ENCODE measurements at places on chromosomes 4 and X. TPM values are rescaled to one million over a fixed set of nuclear protein-coding genes. Genes with fewer than 3 reads are reported as not detected.
A peak's percentile ranks its signal among the peaks of the same experiment; 100 is the strongest.

DNA sequence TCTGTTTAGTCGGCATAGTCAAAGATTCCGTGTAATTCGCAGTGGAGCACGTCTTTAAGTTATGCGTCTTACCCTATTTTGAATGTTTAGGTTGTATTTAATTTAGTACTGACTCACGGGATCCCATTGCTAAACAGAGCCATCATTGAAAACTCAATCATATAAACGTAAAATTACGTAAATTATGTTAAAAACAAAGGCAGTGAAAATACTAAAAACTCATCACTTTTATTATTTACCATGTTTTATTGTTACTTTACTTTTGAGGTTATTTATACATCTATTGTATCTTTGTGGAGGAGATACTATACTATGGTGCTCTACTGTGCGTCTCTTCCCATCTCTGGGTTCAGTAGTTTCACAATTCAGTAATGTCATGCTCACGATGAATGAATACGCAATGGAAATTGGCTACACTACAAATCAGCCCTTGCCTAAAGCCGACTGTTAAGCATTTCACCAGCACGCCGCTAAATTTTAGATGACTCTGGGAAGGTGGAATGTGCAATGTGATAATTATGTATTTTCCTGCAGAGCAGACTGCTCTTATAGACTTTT, 944 bp downstream of the FUNDC2 start:
- no peaks in the 10 kb centered on the region for H3K27me3 ChIP-seq
- no peaks in the 10 kb centered on the region for H3K36me3 ChIP-seq
- DNase-seq: peak; percentile 31
- H3K4me3 ChIP-seq: peak overlapping the region; percentile 90

The SMR3B gene
- not detected for total RNA-seq

The MSX1 gene
- not detected for total RNA-seq

GRCh38 chr4:81471298-81471587, 464 bp downstream of the RASGEF1B start:
- peak overlapping the region; percentile 96 for H3K4me3 ChIP-seq
- H3K4me1 ChIP-seq: peaks cover 13% of the 10 kb centered on the region
- no peaks in the 10 kb centered on the region for H3K27me3 ChIP-seq
- peak overlapping the region; percentile 96 for H3K27ac ChIP-seq
- H3K36me3 ChIP-seq: peaks cover 6% of the 10 kb centered on the region

GRCh38 chrX:45633419-45633818, 432.7 kb upstream of the DIPK2B start:
- H3K4me3 ChIP-seq: no peak overlapping the region
- H3K4me1 ChIP-seq: no peaks in the 10 kb centered on the region
- H3K27ac ChIP-seq: no peak overlapping the region
- DNase-seq: no peak

DNA sequence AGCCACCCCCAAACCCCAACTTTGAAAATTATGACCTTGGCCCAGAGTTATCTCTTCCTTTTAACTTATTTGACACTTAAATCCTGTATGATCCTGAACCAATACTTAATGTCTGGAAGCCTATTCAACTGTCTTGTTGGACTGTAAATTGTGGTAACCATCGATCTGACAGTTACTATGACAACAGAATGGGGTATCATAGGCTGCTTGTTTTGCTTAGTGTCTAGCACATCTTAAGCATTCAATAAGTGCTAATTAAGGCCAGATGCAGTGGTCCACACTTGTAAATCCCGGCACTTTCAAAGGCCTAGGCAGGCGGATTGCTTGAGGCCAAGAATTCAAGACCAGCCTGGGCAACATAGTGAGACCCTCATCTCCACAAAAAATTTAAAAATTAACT, 175.0 kb downstream of the APBB2 start:
- DNase-seq: no peak
- H3K36me3 ChIP-seq: no peaks in the 10 kb centered on the region
- H3K27ac ChIP-seq: no peak overlapping the region
- no peaks in the 10 kb centered on the region for H3K4me1 ChIP-seq
- H3K4me3 ChIP-seq: no peak overlapping the region

DNA sequence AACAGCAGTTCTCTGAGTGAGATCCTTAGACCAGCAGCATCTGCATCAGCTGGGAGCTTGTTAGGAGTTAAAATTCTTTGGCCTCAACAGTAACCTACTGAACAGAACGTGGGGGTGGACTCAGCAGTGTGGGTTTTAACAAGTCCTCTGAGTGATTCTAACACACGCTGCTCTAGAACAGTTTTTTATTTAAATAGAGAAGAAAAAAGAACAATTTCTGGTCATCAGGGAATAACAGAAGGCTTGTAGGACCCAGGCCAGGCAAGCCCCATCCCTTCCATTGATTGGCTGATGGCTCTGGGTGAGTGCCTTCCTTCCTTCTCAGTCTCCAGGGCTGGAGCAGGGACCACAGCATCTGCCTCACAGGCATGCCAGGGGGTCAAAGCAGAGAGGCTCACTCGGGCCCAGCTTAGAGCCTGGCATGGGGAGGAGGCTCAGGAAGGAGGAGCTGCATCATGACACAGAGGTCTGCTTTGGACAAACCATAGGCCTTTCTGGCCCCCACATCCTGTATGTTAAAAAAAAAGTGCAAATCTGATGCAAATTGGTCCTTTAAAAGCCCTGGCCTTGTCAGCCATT, 56.7 kb downstream of the JAKMIP1 start:
- no peaks in the 10 kb centered on the region for H3K27me3 ChIP-seq
- H3K4me3 ChIP-seq: no peak overlapping the region
- H3K27ac ChIP-seq: no peak overlapping the region
- no peak for DNase-seq
- no peaks in the 10 kb centered on the region for H3K36me3 ChIP-seq
- H3K4me1 ChIP-seq: no peaks in the 10 kb centered on the region

DNA sequence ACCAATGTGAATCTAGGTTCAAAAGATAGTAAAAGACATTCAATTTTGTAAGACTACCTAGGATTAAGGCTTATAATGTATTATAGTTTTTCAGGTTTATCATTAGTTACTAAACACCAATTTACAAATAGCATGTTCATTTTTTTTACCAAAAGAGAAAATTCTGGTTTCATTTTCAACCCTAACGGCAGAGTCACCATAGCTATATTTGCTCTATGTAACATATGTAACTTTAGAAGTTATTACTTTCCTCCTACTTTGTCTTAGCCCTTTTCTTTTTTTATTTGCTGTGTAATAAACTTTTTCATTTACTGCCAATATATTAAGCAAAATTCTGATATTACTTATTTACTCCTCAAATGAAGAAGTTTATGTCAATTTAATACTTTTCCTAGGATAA, 639.6 kb downstream of the ARAP2 start:
- H3K4me3 ChIP-seq: no peak overlapping the region
- H3K27ac ChIP-seq: no peak overlapping the region
- H3K4me1 ChIP-seq: no peaks in the 10 kb centered on the region
- DNase-seq: no peak
- H3K36me3 ChIP-seq: no peaks in the 10 kb centered on the region
- no peaks in the 10 kb centered on the region for H3K27me3 ChIP-seq

GRCh38 chr4:137032222-137032621, 500.1 kb downstream of the PCDH18 start:
- no peak overlapping the region for H3K27ac ChIP-seq
- H3K36me3 ChIP-seq: no peaks in the 10 kb centered on the region
- no peak for DNase-seq
- H3K4me3 ChIP-seq: no peak overlapping the region
- H3K4me1 ChIP-seq: no peaks in the 10 kb centered on the region

DNA sequence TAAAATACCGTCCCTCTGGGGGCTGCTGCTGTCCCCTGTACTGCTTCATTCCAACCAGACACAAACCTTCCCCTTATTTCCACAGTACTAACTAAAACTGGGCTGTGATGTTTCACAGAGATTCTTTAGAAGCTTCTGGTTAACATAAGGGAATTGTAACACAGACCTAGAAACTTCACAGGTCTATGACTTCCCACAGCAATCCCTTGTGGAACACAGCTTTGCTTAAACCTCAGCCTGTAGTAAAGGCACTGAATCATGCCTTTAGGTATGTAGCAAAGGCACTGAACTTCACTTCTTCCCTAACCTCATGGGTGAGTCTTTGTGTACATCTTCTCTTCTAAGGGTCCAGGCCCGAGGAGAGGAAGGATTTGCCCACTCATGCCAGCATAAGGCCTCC, 49.4 kb downstream of the SPINK2 start:
- DNase-seq: no peak
- no peaks in the 10 kb centered on the region for H3K36me3 ChIP-seq
- no peaks in the 10 kb centered on the region for H3K4me1 ChIP-seq
- no peak overlapping the region for H3K4me3 ChIP-seq

DNA sequence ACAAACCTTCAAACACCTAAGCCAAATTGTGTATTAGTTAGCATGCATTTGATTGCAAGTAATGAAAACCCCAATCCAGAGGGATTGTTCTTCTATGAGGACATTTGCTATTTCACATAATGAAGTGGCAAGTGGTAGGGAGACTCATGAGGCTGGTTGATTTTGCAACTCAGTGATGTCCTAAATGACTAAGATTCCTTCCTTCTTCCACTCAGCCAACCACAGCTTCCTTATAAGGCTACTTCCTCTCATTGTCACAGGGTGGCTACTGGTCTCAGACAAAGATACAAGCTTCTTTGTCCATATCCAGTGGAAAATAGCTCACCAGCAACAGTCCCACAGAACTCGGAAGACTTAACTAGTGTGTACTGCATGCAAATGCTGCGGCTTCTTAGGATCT, 5.3 kb upstream of the OTC start:
- DNase-seq: no peak
- no peaks in the 10 kb centered on the region for H3K27me3 ChIP-seq
- no peaks in the 10 kb centered on the region for H3K36me3 ChIP-seq
- H3K4me3 ChIP-seq: no peak overlapping the region

DNA sequence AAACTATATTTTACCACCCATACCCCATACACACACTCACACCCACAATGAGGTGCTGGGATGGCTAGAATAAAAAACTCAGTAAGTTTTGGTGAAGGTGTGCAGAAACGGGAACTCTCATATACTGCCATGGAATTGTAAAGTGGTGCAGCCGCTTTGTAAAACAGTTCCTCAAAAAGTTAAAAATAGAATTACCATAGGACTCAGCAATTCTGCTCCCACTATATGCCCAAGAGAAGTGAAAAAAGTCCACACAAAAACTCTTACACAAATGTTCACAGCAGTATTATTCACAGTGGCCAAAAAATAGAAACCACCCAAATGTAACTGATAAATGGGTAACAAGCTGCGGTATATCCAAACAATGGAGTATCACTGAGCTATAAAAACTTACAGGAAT, 6.5 kb downstream of the CENPU start:
- H3K27ac ChIP-seq: no peak overlapping the region
- no peaks in the 10 kb centered on the region for H3K4me1 ChIP-seq
- H3K36me3 ChIP-seq: no peaks in the 10 kb centered on the region
- H3K4me3 ChIP-seq: no peak overlapping the region
- no peak for DNase-seq
- H3K27me3 ChIP-seq: no peaks in the 10 kb centered on the region

DNA sequence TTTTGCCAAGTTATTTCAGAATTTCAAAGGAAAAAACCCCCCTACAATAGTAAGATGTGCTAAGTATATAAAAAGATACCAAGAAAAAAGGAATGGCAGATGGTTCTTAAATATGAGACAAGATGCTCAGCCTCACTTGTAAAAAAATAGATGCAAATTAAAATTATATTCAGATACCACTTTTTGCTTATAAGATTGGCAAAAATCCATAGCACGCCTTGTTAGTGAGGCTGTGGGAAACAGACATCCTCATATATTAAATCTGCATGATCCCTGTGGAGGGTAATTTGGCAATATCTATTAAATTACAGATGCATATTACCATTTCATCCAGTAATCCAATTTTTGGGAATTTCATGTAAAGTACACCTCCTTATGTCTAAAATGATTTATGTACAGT, 62.5 kb upstream of the PDHA1 start:
- no peaks in the 10 kb centered on the region for H3K36me3 ChIP-seq
- no peaks in the 10 kb centered on the region for H3K4me1 ChIP-seq
- H3K27me3 ChIP-seq: no peaks in the 10 kb centered on the region
- DNase-seq: no peak

- H3K4me3 ChIP-seq: no peak overlapping the region
- no peak for DNase-seq
- H3K4me1 ChIP-seq: no peaks in the 10 kb centered on the region
- no peaks in the 10 kb centered on the region for H3K27me3 ChIP-seq
These were observed 127.2 kb upstream of the MAP3K15 start for GRCh38 chrX:19642241-19643109.

The PF4V1 gene
- not detected for total RNA-seq

The PDLIM3 gene
- total RNA-seq: not detected

- H3K27me3 ChIP-seq: no peaks in the 10 kb centered on the region
- H3K4me1 ChIP-seq: peaks cover 33% of the 10 kb centered on the region
- no peak for DNase-seq
- H3K27ac ChIP-seq: no peak overlapping the region
- H3K4me3 ChIP-seq: no peak overlapping the region
- no peaks in the 10 kb centered on the region for H3K36me3 ChIP-seq
These were observed 17.3 kb upstream of the SASH3 start for GRCh38 chrX:129762448-129762847.

DNA sequence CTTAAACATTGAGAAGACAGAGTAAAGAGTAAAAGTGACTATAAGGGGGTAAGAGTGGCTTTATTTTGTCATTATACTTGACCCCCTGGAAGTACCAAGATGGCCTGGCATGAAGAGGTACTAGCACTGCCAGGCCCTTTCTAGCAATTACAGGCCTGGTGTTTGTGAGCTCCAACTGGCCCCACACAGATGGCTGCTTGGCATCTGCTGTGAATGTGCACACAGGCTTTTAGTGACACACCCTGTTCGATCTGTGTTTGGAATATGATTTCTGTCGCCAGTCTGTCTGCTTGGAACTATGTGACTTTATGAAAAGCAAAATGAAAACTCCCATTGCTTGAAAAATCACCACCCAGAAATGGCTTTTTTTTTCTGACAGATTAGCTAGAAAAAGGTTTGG, 123.3 kb downstream of the CLCN4 start:
- H3K4me1 ChIP-seq: no peaks in the 10 kb centered on the region
- no peak overlapping the region for H3K4me3 ChIP-seq
- H3K36me3 ChIP-seq: no peaks in the 10 kb centered on the region
- no peaks in the 10 kb centered on the region for H3K27me3 ChIP-seq
- H3K27ac ChIP-seq: no peak overlapping the region

The PROM1 gene
- 2.6 TPM for total RNA-seq

The KDR gene
- not detected for total RNA-seq

GRCh38 chr4:84597450-84597849, 14.5 kb downstream of the CDS1 start:
- H3K4me3 ChIP-seq: no peak overlapping the region
- no peaks in the 10 kb centered on the region for H3K4me1 ChIP-seq
- H3K27ac ChIP-seq: no peak overlapping the region
- H3K36me3 ChIP-seq: no peaks in the 10 kb centered on the region
- DNase-seq: no peak
- H3K27me3 ChIP-seq: no peaks in the 10 kb centered on the region

All from naive thymus-derived CD4-positive, alpha-beta T cell (primary cell).